ENCODE measurements at places on chromosomes 12 and 14.

GRCh38 chr12:13187399-13187798, 9.1 kb upstream of the EMP1 start:
- no peak for DNase-seq

DNA sequence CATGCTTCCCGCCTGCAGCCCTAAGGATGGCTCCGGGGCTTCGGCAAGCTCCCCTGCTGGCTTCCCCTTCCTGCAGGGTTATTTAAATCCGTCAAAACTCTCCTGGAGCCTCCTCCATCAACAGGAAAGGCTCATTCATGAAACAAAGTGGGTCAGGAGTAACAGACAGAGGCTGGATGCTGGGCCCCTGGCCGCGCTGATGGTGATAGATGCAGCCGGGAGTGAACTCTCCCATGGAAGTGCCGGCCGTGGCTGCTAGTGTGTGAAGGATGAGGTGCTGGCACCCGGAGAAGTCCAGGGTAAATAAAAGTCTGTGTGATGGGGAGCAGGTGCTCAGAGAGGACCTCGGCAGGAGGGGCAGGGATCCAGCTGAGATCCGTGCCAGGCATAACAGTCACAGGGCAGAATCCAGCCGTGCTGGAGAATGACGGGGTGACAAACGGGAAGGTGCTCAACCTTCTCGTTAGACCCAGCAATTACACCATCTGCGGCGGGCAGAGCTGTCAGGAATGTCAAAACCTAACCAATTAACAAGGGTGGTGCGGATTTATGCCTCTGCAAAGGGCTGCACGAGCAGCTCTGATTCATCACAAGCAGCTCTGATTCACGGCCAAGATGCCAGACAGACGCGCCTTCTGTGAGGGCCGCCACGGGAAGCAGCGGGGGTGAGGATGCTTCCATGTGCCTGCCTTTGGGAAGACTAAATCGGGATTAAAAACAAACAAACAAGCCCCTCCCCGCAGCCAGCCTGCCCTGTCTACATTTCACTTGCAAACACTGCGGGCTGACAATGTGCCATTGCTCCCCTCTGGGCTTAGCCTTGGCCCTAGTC, 55.6 kb downstream of the SYNE3 start:
- no peak for DNase-seq

GRCh38 chr12:10501030-10501429, 4.7 kb upstream of the EIF2S3B start:
- no peak for DNase-seq

DNA sequence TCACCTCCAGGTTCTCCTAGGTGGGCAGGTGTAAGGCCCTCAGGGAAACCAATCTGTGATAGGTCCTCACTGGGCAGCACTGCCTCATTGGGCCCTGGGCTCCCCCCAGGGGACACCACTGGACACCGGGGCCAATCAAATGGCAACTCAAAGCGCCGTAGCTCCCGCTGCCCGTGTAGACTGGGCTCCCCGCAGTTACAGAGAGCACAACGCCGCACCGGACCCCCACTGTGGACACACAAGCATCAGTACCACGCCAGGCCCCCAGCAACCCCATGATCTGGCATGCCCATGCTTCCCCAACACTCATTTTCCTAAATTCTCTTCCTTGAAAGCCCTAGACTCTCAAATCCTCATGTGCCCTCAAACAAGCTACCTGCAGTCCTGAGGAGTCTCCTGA, 6.1 kb downstream of the KMT2D start:
- no peak for DNase-seq

DNA sequence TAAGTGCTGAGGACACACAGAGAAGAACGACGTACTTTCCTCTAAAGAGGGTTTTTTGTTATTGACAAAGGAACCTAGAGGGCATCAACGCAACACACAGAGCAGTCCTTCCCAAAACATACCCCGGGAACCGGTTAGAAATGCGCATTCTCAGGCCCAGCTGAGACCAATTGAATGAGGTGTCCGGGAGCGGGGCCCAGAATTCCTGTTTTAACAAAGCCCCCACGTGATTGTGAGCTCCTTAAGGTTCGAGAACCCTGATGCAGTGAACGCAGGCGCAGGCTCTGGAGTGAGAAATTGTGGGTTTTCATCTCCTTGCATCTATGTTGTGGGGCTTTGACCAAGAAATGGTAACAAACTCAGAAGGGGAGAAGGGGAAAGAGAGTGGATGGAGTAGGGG, 51.0 kb upstream of the TBX3 start:
- DNase-seq = no peak

- DNase-seq = no peak
Measured at GRCh38 chr14:83746336-83746735, 1783.6 kb upstream of the FLRT2 start.

- DNase-seq = no peak
Measured at GRCh38 chr14:72528059-72528862, 365.6 kb downstream of the DPF3 start.

- DNase-seq = no peak
Measured at GRCh38 chr12:121107681-121108080, 25.0 kb upstream of the P2RX7 start.

All from activated naive CD4-positive, alpha-beta T cell (primary cell).